ENCODE measurements at places on chromosomes 2 and 18.

DNA sequence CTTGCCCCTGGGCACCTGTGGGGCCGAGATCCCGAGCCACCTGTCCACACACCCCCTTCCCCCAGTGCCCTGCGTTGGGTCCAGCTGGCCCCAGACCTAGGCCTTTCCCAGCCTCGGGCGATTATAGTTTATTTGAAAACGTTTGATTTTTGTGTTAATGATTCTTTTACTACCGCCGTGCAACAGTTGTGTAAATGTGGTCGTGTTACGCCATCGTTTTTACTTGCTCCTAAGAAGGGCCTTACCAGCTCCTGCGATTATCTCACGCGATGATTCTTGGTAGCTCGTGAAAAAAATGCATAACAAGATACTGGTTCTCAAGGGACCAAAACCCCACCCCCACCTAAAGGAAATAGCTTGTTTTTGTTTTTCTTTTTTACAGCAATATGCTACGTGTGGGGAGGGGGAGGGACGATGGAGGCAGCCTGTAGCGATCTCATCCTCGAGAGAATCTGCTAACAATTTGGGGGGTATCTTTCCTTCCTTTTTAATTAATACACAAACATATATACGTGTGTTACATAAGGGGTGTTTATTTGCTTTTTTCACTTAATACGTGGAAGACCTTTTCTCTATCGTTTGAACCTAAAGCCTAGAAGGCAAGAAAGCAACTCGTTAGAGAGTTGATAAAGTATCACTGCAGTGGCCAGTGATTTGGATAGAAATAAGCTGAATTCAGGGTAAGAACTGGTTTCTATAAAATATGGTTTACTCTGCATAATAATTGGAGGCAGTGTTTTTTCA is 1.0 kb downstream of the ZDBF2 start:
- no peak for DNase-seq

DNA sequence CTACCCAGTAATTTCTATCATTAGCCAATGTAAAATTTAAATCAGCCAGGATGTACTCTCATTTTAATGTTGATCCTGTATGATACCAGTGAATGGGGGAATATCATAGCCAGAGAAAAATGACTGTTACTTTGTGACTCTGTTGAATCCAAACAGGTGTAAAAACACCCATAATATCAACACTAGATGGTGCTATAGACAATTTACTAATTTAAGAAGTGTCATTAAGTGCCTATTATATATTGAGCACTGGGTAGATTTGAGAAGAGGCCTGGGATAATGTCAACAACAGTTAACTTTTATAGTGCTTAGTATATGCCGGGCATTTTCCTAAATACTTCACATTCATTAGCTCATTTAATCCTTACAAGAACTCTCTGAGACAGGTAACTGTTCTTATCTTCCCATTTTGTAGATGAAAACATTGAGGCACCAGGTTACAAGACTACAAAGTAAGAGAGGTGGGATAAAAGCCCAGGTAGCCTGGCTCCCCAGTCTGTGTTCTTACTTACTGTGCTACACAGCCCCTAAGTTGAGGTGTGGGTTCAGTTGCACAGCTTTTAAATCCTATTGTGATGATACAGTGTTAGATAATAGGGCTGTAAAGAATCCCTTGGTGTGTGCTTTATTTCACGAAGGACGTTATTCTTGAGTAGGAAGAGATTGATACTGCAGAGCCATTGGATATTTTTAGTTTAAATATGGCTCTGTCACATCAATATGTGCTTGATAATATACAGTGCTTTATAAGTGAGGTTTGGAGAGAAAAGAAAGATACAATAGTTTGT is 325.5 kb downstream of the AGPS start:
- DNase-seq: no peak

- DNase-seq: no peak
Observed at GRCh38 chr2:25589676-25590205, 83.6 kb downstream of the DTNB start.

GRCh38 chr2:126802316-126802715 is 96.4 kb upstream of the TEX51 start:
- DNase-seq: no peak

GRCh38 chr2:54566896-54567295 is 110.8 kb downstream of the SPTBN1 start:
- DNase-seq: no peak

GRCh38 chr2:11746376-11746806 is at the start of gene LPIN1:
Gene LPIN1, plus strand, starts transcription at chr2:11746632. Its CDS starts 18,910 bp downstream, at chr2:11765542.
- DNase-seq: peak; percentile 67

- no peak for DNase-seq
Observed at GRCh38 chr2:191724015-191724414, 46.1 kb downstream of the NABP1 start.

DNA sequence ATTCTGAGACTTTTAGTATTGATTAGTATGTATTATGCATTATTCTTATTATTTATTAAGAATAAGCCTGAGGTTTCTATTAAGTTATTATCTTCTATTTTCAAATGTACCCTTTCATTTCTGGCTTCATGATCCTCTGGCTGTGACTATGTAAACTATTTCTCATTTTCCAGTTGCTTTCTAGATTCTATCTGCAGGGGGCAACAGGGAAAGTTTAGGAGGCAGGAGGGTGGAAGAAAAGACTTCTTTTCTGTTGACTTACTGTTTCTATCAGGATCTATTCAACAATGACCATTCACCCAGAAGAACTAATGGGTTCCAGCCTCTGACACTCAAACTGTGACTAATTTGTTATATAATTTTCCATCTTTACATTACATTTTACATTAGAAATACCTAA is 653.4 kb upstream of the FSHR start:
- DNase-seq: no peak

DNA sequence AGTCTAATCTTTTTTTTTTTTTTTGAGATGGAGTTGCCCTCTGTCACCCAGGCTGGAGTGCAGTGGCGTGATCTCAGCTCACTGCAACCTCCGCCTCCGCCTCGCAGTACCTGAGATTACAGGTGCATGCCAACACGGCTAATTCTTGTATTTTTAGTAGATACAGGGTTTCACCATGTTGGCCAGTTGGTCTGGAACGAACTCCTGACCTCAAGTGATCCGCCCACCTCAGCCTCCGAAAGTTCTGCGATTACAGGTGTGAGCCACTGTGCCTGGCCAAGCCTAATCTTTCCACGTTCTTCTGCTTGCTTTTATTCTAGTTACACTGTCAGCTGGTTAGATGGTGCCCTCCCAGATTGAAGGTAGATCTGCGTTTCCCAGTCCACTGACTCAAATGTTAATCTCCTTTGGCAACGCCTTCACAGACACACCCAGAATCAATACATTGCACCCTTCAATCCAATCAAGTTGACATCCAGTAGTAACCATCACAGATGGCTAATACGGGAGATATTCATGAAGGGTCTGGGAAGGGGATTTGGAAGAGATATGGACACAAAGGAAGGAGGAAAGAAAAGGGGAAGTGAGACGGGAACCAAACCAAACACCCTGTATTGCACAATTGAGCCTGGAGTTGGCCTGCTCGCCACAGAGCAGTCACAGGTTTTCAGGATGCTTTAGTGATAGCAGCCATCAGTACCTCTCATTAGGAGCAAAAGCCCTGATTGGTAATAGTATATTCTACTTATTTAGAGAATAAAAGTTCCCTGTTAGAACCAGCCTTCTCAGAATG is 229.8 kb downstream of the PIK3C3 start:
- no peak for DNase-seq

DNA sequence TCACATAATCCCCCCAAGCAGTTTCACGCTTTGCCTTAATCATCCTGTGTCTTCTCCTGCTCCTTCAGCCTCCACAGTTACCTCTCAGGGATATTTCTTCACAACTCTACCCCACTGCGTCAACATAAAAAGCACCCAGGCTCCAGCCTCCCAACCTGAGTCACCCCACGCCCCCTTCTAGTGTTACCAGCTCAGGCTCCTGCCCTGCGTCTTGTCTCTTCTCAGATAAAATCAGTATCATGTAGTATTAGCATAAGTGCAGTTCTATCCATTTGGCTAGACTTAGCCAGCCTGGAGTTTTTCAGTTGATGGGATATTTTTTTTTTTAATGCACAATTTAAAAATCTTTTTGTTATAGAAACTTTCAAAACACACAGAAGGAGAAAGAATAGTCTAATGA is 9.6 kb upstream of the PELI1 start:
- DNase-seq: no peak

GRCh38 chr2:162646794-162647193 is 191.8 kb downstream of the KCNH7 start:
- no peak for DNase-seq

DNA sequence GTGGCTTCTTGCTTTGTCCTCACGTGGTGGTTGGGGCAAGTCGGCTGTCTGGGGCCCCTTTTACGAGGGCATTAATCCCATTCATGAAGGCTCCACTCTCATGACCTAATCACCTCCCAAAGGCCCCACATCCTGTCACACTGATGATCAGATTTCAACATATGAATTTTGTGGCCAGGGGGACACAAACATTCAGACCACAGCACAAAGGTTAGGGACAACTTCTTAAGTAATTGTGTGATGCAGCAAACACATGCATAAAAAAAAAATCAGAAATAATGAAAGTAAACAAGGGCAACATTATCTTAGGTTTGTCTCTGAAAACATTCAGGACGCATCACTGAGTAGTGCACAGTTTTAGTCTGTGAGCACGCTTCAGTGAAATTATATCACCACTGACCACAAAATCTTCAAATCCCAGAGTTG is 54.2 kb upstream of the FRZB start:
- DNase-seq: no peak

DNA sequence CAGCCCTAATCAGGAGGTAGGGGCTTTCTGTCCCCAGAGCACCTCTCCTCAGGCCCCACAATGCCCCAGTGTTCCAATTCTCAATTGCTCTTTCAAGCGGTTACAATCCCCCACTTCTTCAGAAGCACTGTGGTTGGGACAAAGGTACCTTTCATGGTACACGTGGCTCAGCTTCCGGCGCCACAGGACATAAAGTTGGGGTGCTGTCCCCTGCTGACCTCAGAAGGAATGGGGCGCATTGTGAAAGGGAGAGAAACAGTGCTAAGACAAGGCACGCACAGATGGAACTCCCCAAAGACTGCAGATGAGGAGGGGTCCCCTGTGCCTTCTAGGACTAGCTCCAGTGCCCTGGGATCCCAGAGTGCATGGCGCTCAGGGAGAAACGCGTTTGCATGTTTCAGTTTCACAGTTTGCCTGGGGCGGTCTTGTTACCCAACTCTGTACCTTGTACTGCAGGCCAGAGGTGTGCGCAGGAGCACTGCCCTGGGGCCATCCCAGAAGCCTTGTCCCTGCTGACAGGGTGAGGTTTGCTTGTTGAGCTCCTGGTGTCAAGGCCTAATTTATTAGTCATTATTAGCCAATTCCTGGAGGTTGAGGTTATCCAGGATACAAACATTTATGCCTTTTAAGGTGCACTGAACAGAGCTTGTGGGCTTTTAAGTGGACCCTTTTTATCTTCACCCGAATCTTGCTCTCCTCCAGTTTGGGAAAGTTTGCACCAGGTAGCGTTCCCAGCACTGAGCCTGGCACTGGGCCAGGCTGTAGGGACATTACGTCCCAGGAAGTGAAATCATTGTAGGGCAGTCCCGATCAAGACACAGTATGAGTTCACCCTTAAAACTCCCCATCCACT is 7.6 kb downstream of the CNDP1 start:
- no peak for DNase-seq

DNA sequence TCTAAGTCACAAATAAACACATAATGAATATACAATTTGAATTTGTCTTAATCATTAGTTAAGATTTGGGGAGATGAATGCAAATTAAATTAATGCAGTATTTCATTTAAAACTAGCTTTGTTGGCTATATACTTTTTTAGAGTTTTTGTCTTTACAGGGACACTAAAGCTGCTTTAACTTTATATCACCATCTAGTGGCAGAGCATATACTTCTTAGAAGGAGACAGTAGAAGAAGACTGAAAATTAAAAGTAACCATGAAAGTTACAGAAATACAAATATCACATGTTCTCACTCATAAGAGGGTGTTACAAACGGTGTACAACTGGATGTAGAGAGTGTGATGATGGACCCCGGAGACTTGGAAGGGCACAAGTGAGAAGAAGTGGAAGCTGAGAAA is 268.3 kb upstream of the NETO1 start:
- DNase-seq: no peak

DNA sequence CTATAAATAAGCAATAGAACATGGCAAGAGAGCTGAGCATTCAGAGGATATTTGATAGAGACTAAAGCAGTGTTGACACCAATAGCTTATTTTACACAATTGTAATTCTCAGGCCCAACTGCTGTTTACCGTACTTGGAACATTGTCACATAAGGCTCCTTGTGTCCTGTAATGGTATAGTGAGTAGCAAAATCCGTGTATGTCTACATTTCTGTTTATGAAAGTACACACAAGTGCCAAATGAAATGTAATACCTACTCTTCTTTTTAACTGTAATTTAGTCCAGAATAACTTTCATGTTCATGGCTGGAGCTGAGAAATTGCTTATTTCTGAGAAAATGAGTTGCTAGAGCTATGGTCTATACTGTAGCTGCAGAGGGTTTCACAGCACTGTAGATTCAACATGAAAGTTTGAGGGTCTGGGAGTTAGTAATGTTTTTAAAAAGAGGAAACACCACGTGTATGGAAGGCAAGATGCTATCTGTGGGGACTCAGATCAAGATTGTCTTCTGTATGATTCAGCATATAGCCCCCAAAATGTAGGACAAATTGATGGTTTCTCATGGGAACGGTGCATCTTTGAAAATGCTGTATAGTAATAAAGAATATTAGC is 110.2 kb upstream of the NOSTRIN start:
- no peak for DNase-seq

DNA sequence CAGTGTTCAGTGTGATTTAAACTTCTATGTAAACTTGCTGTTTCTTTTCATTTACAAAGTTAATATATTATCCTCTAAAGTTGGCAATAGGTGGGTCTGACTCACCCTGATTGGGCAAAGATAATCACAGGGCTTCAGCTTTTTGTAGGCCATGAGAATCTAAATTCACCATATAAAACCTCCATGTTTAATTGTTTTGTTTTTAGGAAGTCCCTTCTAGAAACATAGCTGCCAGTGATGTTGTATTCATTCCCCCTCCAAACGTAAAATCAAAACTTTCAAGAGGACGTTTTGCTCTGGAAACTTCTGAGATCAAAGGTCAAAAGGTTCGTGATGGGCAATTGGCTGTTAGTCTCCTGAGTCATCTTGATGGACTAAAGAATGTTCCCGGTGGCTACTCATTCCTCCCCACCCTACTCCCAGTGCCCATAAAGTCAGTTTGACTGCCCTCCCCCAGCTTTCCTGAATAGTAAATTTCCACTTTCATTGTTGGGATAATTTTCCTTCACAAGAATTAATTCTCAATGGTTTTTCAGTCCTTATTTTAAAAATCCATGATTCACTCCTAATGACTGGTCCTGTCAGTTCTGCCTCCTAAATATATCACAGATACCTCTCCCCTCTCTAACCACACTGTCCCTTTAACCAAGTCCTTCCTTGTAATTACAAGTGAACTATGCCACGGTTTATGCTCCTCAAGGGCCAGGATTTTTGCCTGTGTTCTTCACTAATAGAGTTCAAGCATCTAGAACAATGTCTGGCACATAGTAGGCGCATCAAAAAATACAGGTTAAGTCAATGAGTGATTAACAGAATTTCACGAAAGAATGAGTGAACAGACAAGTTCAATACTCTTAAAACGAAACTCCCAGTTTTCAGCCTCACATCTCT is 164.4 kb upstream of the VRK2 start:
- DNase-seq: no peak
